NCI-H460 (cell line): ENCODE measurements at places on chromosomes 5 and 9.

- no peak for DNase-seq
Observed at GRCh38 chr5:135930949-135931295, 23.9 kb downstream of the LECT2 start.

DNA sequence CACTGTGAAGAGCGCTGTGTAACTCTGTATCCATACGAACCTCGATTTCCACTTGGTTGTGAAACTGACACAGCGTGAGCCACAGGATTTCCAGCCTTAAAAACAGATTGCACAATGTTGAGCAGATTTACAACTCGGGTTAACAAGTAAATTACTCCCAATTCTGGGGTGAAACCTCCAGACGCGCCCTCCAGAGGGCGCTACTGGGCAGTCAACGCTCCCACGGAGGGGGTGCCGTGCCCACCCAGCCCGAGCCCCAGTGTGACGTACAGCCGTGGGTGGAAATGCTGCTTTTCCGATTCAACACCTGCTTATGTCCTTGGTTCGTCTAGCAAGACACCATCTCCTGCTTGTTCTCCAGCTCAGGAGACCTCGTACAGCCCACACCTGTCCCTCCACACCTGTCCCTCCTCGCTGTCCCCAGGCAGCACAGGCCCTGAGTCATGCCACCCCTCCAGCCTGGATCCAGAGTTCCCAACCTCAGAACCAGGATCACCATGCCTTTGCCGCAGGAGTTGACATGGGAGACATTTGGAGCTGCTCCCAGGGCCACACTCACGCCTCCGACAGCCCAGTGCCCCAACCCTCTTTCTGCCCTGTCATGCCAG, 34.4 kb upstream of the SLC6A3 start:
- DNase-seq, result peak; percentile 30

- DNase-seq, result no peak
Observed at GRCh38 chr9:18665947-18666346, 192.0 kb downstream of the ADAMTSL1 start.

- no peak for DNase-seq
Observed at GRCh38 chr5:90479611-90480385, 5.1 kb downstream of the POLR3G start.

DNA sequence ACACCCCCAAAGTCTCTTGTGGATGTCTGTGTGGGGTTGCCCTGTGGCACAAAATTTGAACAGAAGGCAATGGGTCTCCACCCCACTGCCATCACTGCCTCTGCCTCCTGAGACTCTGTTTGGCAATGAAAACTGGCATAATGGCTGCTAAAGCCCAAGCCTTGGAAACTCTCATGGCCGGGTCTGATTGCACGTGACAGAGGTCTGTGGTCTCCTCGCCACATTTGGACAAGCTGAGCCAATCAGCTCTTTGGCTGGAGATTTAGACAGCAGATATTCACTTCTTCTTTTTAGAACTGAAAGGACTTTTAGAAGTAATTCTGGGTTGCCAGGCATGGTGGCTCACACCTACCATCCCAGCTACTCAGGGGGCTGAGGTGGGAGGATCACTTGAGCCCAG, 5.5 kb downstream of the GGTA1 start:
- no peak for DNase-seq

DNA sequence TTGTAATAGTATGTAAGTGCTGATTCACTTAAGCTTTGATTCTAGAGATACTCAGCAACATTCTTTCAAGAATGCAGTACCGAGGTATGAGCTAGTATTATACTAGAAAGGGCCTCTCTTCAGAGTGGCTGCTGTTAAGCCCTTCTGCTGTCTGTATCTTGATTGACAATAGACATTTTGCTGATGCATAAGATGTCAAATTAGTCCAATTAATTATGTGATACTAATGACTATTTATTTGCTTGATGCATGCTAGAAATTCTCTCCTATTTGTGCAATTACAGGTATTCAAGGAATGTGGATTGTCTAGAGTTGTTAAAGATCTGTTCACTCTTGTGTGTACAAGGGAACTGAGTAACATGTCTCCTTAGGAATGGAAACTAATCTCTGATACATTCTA, 92.3 kb upstream of the PTGER4 start:
- no peak for DNase-seq

- peak; percentile 85 for DNase-seq
Observed at GRCh38 chr5:172758077-172758833, 12.7 kb downstream of the DUSP1 start.

DNA sequence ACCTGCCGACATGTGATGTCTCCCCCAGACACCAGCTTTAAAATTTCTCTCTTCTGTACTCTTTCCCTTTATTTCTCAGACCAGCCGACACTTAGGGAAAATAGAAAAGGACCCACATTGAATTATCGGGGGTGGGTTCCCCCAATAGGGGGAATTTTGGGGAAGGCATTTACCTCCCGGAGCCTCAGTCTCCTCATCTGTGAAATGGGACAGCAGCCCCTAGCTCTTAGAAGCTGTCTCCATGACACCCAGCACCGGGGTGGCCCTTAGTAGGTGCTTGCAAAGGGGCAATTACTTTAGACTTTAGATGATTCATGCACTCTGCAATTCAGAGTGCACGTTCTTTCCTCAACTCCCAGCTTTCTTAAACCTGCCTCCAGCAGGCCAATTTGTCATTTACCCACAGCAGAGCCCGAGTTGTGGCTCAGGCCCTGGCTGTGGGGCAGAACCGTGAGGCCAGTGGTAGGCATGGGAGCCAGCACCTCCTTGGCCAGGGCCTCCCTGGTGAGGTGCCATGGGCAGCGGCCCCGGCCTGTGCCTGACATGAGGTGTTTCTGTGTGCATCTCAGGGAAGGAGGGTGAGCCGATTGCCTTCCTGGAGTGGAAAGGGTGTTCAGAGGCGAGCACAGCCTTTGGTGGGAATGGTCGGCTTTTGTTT, 51.7 kb downstream of the SH3PXD2B start:
- no peak for DNase-seq

GRCh38 chr9:77455312-77455927, 192.7 kb downstream of the GNA14 start:
- peak; percentile 48 for DNase-seq

DNA sequence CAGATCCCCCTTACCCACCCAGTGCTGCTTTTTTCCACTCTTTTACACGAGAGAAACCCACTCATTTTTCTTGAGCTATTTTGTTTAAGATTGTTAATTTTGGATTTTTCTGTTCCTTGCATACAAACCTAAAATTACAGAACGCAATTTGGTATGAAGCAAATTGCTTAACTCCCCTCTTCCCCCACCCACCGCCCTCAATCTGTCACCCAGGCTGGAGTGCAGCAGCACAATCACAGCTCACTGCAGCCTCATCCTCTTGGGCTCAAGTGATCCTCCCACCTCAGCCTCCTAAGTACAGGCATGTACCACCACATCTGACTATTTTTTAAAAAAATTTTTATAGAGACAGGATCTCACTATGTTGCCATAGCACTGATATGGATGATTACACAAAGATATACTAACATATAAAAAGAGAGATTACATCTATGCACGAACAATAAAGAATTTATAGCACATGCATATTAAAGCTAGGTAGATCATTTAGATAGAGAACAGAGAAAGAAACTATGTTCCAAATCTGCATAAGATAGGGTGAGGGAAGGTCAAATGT, 203.6 kb downstream of the PIK3R1 start:
- no peak for DNase-seq

DNA sequence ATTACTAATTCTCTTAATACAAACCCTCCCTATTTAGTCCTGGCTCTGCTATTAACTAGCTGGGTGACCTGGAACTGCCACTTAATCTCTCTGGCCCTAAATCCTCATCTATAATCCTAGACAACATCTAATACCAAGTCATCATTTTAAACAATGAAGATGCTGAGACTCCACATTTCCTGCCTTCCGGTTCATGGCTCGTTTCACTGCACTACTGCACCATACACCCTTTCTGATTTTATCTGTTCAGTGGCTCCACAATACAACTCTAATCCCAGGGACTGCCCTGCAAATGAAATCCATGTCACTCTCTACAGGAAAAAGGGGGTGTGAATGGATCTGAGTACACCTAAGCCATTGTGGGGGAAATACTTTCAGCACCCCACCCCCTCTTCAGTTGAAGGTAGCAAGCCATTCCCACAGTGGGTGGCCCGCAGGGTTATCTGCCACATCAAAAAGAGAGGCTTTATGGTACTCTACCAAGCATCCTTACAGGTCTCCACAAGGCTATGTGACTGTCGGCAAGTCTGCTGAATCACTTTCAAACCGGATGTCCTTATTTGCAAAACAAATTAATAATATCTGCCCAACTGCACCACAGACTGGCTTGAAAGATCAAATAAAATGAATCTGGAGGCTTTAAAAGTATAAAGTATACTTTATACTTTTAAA, 89.5 kb downstream of the EPB41L4A start:
- DNase-seq, result no peak

GRCh38 chr5:61322738-61323725, 9.0 kb upstream of the ZSWIM6 start:
- DNase-seq, result no peak

GRCh38 chr5:61327760-61328753, 4.0 kb upstream of the ZSWIM6 start:
- peak; percentile 88 for DNase-seq

GRCh38 chr5:96896806-96897205, 20.5 kb downstream of the ERAP2 start:
- DNase-seq, result no peak

DNA sequence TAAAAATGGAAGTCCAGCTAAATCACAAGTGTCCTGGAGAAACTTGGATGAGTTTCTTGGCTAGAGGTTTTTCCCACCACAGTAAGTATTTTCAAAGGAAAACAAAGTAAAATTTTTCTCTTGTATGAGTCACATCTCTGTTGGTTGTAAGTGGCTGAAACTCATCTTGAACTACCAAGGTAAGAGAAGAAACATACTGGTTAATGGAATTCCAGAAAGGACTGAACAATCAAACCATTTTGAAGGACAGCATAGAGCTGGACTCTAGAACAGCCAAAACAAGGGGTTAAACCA, 102.8 kb upstream of the CDKN2B start:
- DNase-seq, result no peak

DNA sequence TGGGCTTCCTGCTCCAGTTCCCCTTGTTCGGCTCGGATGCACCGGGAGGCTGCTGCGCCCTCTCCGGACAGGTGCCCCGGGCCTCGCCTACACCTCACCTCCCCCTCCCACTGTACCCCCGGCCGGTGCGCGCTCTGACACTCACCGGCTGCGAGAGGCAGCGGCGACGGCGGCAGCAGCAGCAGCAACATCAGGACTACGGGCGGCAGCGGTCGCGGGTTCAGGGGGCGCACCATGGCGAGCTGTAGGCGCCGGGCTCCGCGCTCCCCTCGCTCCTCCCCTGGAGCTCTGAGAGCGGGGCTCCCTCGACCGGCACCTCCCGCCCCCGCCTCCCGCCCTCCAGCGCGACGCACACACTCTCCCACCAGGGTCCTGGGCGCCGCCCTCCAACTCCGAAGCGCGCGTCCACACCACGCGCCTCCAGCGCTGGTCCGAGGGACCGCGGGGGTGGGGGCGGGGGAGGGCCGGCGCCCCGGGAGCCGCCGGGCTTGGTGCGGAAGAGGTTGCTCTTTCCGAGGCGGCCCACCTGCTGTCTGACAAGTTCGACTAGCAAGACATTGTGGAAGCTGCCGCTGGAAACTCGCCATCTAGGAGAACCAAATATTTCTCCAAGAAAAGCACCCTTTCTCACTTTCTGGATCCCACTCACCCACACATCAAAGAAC, at the start of gene GFRA3:
TSS of gene GFRA3 (minus strand) at position 433 of the 665 bp plus-strand sequence. CDS start at position 236, 197 bp downstream.
- DNase-seq, result no peak

DNA sequence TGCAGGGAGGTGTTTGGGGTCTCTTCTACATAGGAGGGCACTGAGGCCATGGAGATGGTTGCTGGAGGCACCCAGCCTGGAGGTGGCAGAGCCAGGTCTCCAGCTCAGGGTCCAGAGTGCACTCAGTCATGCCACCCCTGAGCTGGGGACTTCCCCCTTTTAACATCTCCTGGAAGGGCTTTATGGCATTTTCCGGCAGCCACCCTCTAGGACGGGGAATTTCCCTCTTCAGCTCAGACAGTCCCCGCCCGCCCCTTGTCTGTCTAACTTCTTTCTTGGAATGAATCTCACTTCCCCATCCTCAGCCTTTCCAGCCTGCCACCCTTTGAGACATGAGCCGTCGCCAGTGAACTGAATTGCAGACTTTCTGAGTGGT, 49.9 kb downstream of the COL15A1 start:
- no peak for DNase-seq

- peak; percentile 61 for DNase-seq
Observed at GRCh38 chr5:71887680-71888079, 168.6 kb downstream of the CARTPT start.

DNA sequence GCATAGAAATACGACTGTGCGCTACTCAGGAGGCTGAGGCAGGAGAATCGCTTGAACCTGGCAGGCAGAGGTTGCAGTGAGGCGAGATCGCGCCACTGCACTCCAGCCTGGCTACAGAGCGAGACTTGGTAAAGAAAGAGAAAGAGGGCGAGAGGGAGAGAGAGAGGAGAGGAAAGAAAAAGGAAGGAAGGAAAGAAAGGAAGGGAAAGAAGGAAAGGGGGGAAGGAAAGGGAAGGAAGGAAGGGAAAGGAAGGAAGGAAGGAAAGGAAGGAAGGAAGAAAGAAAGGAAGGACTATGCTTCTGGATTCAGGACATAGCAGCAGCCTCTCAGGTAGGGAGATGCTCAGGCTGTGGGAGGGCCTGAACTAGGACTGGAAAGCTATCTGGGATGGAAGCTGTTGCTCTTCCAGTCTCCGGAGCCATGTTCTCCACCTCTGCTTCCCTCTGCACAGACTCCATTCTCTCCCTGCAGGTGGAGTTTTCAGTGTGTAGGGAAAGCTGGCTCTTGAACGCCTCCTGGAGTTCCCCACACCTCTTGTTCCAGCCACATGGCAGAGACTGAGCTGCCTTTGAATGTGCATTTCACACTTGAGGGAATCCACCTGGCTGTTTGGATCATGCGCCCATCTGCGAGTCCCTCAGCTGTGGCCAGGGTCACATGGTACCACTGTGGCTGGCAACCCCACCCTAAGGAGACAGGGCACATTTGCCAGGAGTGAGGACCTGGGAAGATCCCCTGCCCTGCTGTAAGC, 9.1 kb downstream of the SWI5 start:
- no peak for DNase-seq

DNA sequence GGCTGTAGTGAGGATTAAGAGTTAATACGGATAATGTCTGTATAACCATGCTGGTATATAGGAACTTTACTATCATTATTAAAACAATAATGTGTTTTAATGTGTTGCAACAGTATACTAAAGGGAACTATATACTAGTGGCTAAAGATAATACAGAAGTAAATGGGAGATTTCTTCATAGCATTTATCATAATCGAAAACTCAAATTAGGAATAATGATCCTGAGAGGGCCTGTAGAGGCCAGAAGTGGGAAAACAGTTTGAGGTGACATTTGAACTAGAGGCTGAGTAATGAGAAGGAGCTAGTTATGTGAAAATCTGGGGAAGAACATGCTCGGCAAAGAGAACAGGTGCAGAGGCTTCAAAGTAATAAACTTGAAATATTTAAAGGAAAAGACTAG, 2.9 kb downstream of the TCERG1 start:
- DNase-seq, result no peak

GRCh38 chr5:157864067-157864466, 5.1 kb upstream of the CLINT1 start:
- DNase-seq, result no peak
